Sigmoid colon (tissue), 7 donors: ENCODE measurements at places on chromosomes 12 and 14. TPM values are rescaled to one million over a fixed set of nuclear protein-coding genes. Genes with fewer than 3 reads are reported as not detected.
A peak's percentile ranks its signal among the peaks of the same experiment; 100 is the strongest.

DNA sequence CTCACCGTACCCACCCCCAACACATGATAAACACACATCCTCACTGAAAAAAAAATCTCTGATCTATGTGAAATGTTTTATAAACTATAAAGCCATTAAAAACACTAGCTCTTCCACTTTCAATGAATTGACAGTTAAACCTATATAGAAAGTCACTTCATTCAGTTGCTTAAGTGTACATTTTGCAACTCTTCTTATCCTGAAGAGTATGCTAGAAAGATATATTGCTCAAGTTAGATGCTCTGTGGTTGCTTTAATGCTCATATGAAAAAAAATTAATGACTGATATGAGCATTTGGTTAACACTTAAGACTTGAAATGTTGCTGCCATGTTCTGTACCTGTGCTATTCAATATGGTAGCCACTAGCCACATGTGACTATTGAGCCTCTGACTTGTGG is 21.0 kb upstream of the MIA2 start:
- no peaks in the 10 kb centered on the region for H3K36me3 ChIP-seq
- no peaks in the 10 kb centered on the region for H3K4me1 ChIP-seq
- H3K27ac ChIP-seq: no peak overlapping the region

DNA sequence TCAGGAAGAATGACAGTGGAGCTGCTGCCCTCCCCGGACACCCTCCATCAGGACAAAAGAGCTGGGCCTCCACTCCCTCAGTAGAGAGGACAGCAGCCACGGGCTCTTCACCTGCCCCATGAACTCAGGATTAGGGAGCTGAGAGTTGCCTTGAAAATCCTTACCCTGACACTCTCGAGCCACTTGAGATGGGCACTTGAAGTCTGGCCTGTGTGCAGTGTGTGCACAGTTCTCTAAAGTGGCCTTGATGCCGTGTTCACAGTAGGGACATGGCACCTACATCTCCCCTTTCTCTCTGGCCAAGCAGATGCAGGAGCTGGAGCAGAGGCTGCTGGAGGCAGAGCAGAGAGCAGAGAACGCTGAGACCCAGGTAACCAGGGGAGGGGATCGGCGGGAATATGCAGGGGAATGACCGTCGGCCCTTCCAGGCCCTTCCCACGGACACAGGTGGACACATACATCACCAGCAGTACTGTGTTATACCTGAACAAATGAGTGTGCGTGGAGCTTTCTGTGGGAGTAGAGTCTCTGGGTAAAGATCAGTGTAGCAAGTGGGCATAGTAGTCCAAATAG is 22.5 kb downstream of the PLEKHH1 start:
- no peaks in the 10 kb centered on the region for H3K27me3 ChIP-seq
- no peaks in the 10 kb centered on the region for H3K36me3 ChIP-seq
- no peak overlapping the region for H3K27ac ChIP-seq

DNA sequence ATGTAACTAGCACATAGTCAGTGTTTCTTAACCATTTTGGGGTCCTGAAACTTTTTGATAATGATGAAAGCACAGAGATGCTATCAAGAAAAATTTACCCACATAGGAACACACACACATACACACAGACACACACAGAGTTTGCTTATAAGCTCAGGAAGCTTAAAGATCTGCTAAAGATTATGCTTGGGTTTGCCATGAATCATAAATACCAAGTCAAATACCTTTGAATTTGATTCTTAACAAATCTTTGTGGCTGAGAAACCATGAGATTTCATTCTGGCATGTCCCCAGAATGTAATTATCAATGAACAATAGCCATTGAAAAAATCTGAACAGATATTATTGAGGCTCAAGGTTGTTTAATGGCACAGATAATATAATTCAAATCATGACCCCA is 89.2 kb downstream of the NTS start:
- DNase-seq: no peak
- no peaks in the 10 kb centered on the region for H3K36me3 ChIP-seq
- H3K27me3 ChIP-seq: no peaks in the 10 kb centered on the region
- no peak overlapping the region for H3K4me3 ChIP-seq

DNA sequence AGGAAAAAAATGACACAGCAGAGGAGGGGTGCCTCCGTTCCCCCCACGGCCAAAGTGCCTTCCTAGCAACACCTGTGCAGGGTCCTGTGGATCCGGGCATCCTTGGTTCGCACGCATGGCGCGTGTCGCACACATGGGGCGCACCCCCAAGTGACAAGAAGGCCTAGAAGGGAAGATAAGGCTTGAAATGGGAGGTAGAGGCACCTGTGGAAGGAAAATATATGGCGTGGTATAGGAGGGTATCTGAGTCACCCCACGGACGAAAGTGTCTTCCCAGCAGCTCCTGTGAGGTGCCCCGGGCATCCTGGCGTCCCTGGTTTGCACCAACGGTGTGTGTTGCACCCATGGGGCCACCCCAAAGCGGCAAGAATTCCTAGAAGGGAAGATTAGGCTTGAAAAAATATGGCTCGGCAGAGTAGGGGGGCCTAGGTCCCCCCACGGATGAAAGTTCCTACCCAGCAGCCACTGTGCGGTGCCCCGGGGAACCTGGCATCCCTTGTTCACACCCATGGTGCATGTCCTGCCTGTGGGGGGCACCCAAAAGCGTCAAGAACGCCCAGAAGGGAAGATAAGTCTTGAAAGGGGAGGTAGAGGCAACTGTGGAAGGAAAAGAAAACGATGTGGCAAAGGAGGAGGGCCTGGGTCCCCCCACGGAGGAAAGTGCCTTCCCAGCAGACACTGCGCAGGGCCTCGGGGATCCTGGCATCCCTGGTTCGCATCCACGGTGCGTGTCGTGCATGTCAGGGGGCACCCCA is 280.0 kb downstream of the ALG10 start:
- DNase-seq: peak; percentile 60
- H3K27me3 ChIP-seq: no peaks in the 10 kb centered on the region
- H3K36me3 ChIP-seq: no peaks in the 10 kb centered on the region
- H3K27ac ChIP-seq: no peak overlapping the region

GRCh38 chr14:100780646-100781355 is 45.1 kb upstream of the MEG3 start:
- DNase-seq: peak; percentile 27
- no peak overlapping the region for H3K4me3 ChIP-seq
- no peak overlapping the region for H3K27ac ChIP-seq
- H3K4me1 ChIP-seq: no peaks in the 10 kb centered on the region

DNA sequence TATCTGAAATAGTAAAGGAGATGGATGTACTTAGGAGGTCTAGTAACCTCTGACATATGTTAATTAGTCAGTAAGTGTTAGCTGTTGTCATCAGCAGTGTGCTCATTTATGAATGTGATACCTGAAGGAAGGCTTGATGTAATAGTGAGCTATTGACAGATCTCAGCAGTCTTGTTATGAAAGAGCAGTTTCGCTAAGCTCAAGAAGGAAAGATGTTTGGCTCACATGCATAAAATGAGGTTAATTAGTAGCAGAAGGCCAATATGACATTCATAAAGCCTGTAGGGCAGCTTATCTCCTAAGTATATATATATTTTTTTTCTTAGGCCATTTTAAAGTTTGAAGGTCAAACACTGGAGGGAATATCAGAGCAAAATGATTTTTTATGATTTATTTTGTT is 2.8 kb downstream of the FAM234B start:
- H3K4me3 ChIP-seq: no peak overlapping the region
- H3K27me3 ChIP-seq: no peaks in the 10 kb centered on the region
- H3K36me3 ChIP-seq: no peaks in the 10 kb centered on the region
- peaks cover 26% of the 10 kb centered on the region for H3K4me1 ChIP-seq

DNA sequence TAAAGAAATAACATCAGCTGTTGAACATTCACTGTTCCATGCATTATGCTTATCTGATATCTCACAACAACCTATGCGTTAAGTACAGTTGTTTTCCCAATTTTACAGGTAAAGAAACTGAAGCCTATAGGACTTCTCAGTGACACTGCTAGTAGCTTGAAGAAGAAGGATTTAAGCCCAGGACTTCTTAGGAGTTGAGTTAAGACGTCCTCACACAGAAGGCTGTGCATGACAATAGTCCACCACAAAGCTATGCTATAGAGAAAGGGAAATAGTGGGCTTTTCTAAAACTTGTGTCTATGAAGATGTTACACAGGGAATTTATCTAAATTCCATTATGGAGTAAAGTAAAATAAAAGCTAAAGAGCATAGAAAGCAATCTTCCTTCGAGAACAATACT is 120.5 kb upstream of the RASSF8 start:
- H3K4me3 ChIP-seq: no peak overlapping the region
- DNase-seq: no peak
- H3K27me3 ChIP-seq: no peaks in the 10 kb centered on the region
- H3K4me1 ChIP-seq: no peaks in the 10 kb centered on the region
- H3K27ac ChIP-seq: no peak overlapping the region

GRCh38 chr12:7693793-7694192 is 1.8 kb downstream of the GDF3 start:
- no peaks in the 10 kb centered on the region for H3K4me1 ChIP-seq
- no peak overlapping the region for H3K27ac ChIP-seq
- no peak for DNase-seq
- H3K36me3 ChIP-seq: no peaks in the 10 kb centered on the region

DNA sequence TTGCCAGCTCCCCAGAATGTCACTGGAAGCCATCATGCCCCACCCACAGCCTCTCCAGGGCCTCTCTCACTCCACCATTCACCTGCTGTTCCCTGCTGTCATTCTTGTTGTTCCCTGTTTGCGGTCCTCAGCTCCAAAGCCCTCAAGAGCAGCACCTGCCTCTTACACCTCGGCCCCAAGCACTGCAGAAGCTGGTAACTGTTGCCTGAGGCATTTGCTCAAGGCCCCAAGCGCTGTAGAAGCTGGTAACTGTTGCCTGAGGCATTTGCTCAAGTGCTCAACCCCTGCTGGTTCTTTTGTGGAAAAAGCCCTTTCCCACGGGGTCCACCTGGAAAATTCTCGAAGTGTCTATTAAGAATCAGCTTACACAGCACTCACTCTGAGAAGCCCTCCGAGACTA is 78.0 kb downstream of the ARL6IP4 start:
- no peaks in the 10 kb centered on the region for H3K27me3 ChIP-seq
- no peak overlapping the region for H3K27ac ChIP-seq
- H3K4me1 ChIP-seq: peaks cover 60% of the 10 kb centered on the region
- no peak overlapping the region for H3K4me3 ChIP-seq
- H3K36me3 ChIP-seq: no peaks in the 10 kb centered on the region
- no peak for DNase-seq

- peak overlapping the region; percentile 48 for H3K27ac ChIP-seq
- no peaks in the 10 kb centered on the region for H3K36me3 ChIP-seq
- H3K4me3 ChIP-seq: no peak overlapping the region
Observed at GRCh38 chr14:92491782-92492181, 21.8 kb upstream of the RIN3 start.

- no peak overlapping the region for H3K27ac ChIP-seq
- H3K4me1 ChIP-seq: no peaks in the 10 kb centered on the region
- H3K27me3 ChIP-seq: no peaks in the 10 kb centered on the region
Observed at GRCh38 chr14:92938890-92939671, 16.1 kb downstream of the CHGA start.

GRCh38 chr12:47814539-47815170 is 5.0 kb downstream of the HDAC7 start:
- H3K4me1 ChIP-seq: peaks cover 91% of the 10 kb centered on the region
- no peak overlapping the region for H3K4me3 ChIP-seq
- H3K27me3 ChIP-seq: no peaks in the 10 kb centered on the region
- DNase-seq: no peak

- no peaks in the 10 kb centered on the region for H3K4me1 ChIP-seq
- H3K36me3 ChIP-seq: no peaks in the 10 kb centered on the region
- H3K4me3 ChIP-seq: no peak overlapping the region
- no peak for DNase-seq
- no peak overlapping the region for H3K27ac ChIP-seq
- H3K27me3 ChIP-seq: no peaks in the 10 kb centered on the region
Observed at GRCh38 chr14:72024504-72024903, 92.3 kb downstream of the RGS6 start.

DNA sequence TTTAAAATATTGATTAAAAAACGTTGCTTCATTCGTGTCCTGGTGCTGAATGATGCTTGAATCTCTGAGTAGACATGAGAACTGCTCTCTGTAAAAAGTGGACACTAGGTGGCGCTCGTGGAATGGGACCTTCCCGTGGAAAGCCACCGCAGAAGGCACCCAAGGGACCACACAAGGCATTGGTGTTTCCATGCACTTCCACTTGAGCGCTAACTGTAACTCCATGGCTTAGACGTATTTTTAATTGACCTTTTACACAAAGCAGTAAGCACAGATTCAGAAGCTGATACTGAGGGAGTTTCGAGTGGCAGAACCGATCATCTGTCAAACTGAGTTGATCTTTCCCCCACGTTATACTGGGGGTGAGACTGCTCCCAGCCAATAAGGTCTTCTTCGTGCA is 135.3 kb downstream of the PRKCH start:
- H3K4me3 ChIP-seq: no peak overlapping the region
- H3K27ac ChIP-seq: no peak overlapping the region
- no peaks in the 10 kb centered on the region for H3K36me3 ChIP-seq
- DNase-seq: peak; percentile 87
- no peaks in the 10 kb centered on the region for H3K27me3 ChIP-seq

- no peak overlapping the region for H3K27ac ChIP-seq
- H3K4me3 ChIP-seq: no peak overlapping the region
- H3K27me3 ChIP-seq: no peaks in the 10 kb centered on the region
Observed at GRCh38 chr12:107339487-107339886, 246.1 kb upstream of the CRY1 start.

GRCh38 chr12:51128919-51129318 is 44.0 kb downstream of the TFCP2 start:
- no peak for DNase-seq
- no peak overlapping the region for H3K27ac ChIP-seq
- H3K36me3 ChIP-seq: no peaks in the 10 kb centered on the region
- H3K4me1 ChIP-seq: no peaks in the 10 kb centered on the region

DNA sequence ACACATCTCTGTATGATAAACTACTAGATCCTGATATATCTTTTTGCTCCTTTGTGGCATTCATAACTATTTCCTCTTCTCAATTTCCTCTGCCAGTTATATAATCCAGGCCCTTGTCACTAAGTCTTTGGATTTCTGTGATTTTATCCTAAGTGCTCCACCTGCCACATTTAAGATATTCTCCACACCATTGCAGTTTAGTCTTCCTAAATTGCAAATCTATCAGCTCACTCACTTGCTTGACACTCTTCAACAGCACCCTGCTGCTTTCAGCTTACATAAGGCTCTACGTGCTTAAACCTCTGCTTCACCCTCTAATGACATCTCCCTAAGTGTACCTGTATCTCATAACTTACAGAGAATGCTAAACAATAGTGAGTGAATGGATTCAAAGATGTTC is 1032.2 kb upstream of the SEL1L start:
- DNase-seq: no peak
- no peak overlapping the region for H3K4me3 ChIP-seq
- no peak overlapping the region for H3K27ac ChIP-seq
- H3K36me3 ChIP-seq: no peaks in the 10 kb centered on the region
- H3K27me3 ChIP-seq: no peaks in the 10 kb centered on the region

- no peak overlapping the region for H3K27ac ChIP-seq
- H3K27me3 ChIP-seq: no peaks in the 10 kb centered on the region
- H3K4me3 ChIP-seq: no peak overlapping the region
- DNase-seq: no peak
- no peaks in the 10 kb centered on the region for H3K4me1 ChIP-seq
Observed at GRCh38 chr14:97838986-97839385, 1041.8 kb downstream of the VRK1 start.

Gene LALBA
- not detected for total RNA-seq

Gene HCAR3
- not detected for total RNA-seq

Gene SMIM41
- not detected for total RNA-seq

Gene FGD6
- total RNA-seq: 56.6 TPM

Gene TEX52
- total RNA-seq: not detected

Gene TAS2R20
- total RNA-seq: 6.4 TPM

Gene SLC17A8
- total RNA-seq: not detected

Gene FOXN4
- total RNA-seq: 0.41 TPM

Gene CMTM5
- total RNA-seq: 4.6 TPM

Gene RILPL1
- total RNA-seq: 17.9 TPM

Gene TOMM20L
- total RNA-seq: not detected

Gene PLA2G1B
- not detected for total RNA-seq
